ENCODE measurements at places on chromosomes 5 and 9.

GRCh38 chr9:35605351-35606137 lies 482 bp downstream of the TESK1 start:
- DNase-seq, result peak; percentile 11

DNA sequence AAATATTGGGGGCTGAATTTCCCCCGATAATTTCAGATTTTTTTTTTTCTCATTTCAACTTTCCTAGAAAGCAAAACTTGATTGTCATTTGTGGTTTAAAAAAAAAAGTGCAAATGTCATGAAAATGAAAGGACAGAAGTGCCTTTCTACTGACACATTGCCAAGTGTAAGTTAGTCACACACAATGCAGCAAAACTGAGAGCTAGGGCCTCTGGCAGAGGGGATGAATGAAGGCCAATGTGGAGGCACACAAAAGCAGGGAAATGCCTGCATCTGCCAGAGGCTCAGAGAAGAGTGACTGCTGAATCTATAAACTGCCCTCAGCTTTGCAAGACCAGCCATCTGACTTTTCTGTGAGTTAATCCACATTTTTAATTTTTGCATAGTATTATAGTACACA lies 6.8 kb upstream of the IFNA5 start:
- no peak for DNase-seq

DNA sequence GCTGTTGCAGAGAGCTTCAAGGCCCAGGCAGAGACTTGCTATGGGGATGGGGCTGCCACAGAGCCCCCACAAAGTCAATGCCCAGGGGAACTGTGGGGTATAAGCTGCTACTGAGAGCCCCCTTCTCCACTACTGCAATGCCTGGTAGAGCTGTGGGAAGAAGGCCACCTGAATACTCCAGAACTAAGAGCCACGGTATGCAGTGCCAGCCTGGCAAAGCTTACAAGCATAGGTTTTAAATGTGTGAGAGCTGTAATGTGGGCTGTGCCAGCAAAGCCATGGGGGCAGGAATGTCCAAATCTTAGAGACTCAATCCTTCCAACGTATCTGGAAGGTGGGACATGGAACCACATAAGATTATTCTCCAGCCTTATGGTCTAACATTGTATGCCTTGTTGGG lies 49.2 kb downstream of the XRCC4 start:
- DNase-seq, result no peak

- no peak for DNase-seq
Observed at GRCh38 chr5:80928073-80928472, 32.1 kb upstream of the RASGRF2 start.

GRCh38 chr9:92763721-92764380 lies 782 bp downstream of the BICD2 start:
- DNase-seq, result no peak

DNA sequence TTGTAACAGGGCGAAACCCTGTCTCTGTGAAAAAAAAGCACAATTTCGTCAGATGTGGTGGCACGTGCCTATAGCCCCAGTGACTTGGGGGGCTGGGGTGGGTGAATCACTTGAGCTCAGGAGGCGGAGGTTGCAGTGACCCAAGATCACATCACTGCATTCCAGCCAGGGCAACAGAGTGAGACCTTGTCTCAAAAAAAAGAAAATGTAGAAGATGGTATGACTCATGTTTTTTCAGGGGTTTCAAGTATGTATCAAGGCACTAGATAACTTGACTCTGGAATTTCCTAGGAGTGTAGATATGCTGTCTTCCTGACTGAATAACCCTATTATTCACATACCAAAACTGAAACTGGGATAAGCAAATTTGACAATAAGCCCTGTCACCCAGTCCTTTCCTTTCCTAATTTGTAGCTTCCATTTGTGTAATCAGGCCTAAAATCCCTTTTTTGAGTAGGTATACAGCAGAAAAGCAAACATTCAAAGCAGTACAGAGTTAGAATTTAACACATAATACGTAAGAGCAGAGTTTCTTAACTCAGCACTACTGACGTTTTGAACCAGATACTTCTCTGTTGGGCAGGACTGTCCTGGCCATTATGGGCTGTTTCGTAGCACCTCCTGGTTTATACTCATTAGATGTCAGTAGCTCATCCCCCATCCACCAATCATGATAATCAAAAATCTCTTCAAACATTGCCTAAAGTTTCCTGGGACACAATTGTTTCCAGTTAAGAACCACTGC lies 17.3 kb upstream of the ANKRD18B start:
- DNase-seq, result peak; percentile 63

DNA sequence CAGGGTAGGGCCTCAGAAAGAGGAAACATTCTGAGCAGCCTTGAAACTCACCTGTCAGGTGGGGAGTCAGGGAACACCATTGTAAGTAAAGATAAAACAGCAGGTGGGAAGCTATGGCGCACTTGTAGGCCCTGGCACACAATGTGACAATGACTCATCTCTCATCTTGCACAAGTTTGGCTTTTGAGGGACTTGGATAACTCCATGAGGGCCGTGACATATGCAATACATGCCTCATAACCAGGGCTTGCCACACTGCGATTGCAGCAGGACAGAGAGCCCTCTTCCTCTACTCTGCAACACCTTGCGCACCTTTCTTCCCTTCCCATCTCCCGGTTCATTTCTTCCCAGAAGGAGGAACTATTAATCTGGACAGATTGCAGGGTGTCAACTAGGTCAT lies 144.9 kb downstream of the CEP120 start:
- DNase-seq, result peak; percentile 88

GRCh38 chr5:147648597-147648996 lies 133.9 kb downstream of the JAKMIP2 start:
- no peak for DNase-seq

DNA sequence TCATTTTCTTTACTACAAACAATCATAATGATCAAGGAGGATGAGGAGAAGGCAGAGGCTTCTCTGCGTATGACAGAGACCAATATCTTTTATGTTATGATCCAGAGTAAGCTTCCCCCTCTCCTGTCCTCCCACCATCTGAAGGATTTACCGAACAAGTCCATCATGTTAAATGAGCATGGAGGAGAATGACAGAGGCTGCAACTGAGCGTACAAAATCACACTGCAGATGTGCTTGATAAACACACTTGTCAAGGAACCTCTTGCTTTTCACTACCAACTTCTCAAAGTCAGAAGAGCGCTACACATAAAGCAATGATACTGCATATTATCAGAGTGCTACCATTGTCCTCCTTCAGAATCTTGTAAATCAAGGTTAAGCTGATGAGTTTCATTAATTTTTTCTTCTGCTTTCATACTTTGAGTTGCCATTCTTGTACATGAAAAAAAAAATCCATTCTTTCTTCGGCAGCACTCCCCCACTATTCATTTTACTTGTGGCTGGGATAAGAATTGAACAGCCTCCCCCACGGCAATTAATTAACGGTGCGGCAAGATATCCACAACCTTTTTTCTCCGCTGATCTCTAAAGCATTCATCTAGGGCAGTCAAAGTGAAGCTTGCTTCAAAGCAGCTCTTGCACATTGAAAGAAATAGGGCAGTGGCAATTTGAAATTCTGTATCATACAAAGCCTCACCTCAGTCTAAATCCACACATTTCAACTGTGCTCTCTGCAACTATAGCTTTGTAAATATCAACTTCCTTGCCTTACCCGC lies 673.9 kb upstream of the DMAC1 start:
- no peak for DNase-seq

- DNase-seq, result no peak
Observed at GRCh38 chr5:180673371-180674089, 24.1 kb upstream of the FLT4 start.

GRCh38 chr9:134566936-134567335 lies 74.7 kb upstream of the COL5A1 start:
- no peak for DNase-seq

GRCh38 chr9:136602193-136602885 lies 56.5 kb upstream of the NOTCH1 start:
- no peak for DNase-seq

GRCh38 chr9:20508242-20508641 lies 114.1 kb downstream of the MLLT3 start:
- DNase-seq, result no peak

- DNase-seq, result no peak
Observed at GRCh38 chr9:34507966-34508365, 14.8 kb downstream of the ENHO start.

DNA sequence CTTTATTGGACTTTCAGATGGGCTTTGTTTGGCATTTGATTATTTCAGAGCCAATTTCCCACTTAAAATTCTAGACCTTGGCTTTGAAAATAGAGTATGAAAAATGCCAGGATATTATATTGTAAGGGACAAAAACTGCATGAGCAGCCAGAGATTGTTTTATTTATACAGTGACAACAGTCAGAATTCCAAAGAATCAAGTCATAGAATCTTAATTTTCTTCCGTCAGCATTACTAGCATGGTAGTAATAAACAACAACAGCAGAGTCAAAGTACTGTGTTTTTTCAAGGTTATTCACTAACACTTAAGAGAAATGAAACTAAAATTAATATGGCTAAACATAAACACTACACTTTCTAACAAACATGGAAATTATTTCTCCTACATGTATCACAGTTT lies 52.2 kb downstream of the MLLT3 start:
- no peak for DNase-seq

DNA sequence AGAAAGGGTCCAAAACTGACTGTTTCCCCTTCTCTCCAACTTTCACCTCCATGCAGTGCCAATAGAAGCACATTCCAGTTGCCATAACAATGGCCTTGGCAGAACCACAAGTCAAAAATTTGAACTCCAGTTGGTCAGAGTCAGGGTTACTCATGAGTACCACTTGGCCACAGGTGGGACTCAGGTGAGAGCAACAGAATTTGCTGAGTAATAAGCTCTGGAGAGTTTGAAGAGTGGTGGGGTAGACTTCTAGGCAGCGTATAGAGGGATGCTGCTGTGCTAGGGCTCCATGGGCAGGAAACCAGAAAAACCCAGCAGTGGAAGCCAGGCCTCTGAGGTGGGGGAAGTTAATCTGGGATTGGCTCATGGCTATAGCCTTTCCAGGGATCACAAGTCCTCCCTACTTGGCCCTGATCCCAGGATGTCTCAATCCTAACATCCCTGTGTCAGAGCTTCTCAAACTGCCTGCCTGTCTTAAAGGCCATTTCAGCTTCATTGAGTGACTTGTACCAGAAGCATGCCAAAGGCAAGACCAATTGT lies 30.2 kb downstream of the SNX18 start:
- DNase-seq, result peak; percentile 90

GRCh38 chr9:34686732-34687131 lies 4.3 kb downstream of the CCL19 start:
- no peak for DNase-seq

DNA sequence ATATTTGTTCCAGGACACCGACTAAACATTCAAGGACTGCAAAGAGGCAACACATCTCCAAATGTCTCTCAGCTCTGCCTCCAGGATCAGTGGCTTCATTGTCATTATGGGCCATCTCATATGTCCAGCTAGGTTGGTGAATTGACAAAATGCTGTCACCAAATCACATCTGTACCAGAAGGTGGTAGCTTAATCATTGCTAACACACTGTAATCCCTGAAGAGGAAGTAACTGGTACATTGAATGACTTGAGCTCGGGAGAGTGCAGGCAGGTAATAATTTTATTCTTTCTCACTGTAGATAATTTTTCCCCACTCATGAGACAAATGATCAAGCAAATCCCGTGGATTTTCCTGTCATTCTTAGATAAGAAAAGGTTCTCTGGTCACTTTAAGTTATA lies 169.8 kb downstream of the SEMA6A start:
- DNase-seq, result no peak

- no peak for DNase-seq
Observed at GRCh38 chr5:132791026-132791425, 14.0 kb upstream of the SEPTIN8 start.

- DNase-seq, result no peak
Observed at GRCh38 chr5:179290681-179291540, 54.4 kb downstream of the ADAMTS2 start.

DNA sequence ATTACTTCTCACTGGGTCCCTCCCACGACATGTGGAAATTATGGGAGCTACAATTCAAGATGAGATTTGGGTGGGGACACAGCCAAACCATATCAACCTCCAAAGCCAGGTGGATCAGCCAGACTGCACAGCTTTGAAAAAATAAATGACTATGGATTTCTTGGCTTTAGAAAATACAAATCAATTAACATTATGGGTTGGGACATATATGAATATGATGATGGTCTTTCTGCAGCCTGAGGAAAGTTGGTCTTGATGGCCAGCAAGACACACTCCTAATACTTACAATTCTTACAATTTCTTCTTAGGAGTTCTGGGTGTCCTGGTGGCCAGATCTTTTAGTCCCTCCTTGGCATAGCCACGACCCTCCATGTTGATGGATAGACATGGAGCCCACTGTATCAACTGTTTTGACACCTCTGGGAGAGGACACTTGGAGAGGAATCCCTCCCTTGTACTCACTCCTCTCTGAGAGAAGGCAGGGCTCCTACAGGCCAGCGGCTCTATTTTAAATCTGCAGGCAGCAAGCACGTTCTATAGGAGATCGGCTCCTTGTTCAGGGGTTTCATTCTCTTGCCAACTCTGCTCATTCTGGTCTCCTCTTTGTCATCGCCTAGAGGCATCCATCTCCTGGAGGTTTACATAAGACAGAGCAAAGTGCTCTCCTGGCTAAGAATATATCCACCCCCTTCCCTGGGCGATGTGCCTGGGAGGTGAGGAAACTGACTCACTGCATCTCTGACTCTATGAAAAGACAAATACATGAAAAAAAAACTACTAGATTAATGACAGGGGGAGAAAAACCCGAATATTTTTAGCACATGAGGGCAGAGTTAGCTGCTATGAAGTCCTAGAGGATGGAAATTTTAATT lies 145.9 kb downstream of the CARTPT start:
- DNase-seq, result peak; percentile 91

DNA sequence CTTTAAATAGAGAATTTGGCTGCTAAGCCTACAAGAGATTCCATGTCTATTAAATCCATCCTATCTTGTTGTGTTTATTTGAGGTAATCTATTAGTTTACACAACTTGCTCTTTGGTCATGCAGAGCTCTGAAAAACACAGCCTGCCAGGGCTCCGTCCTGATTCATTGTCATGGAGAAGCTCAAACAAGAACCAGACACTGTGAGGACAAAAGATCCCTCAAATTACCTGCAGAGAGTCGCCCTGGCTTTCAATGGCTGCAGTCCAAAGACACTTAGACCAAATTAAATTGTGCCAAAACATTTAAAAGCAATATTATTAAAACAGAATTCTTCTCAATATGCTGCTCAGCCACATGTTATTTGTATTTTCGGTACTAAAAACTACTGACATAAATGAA lies 60.1 kb downstream of the CDH18 start:
- DNase-seq, result no peak

DNA sequence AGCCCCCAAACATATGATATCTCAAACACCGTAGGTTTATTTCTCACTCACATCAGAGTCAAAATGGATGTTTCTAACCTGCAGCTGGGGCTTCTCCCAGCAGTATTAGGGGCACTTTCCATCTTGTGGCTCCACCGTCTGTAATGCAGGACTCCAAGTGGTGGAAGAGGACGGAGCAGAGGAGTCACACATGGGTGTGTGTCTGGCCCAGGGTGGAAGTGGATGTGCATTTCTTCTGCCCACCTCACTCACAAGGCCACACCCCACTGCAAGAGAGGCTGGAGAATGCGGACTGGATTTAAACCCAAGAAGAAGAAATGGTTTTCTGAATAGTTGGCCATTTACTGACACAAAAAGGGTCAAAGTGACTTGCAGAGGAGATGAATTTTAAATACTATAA lies 13.9 kb downstream of the IL7R start:
- DNase-seq, result no peak

Measured in MCF 10A (cell line).